ENCODE measurements at places on chromosomes 12 and 14. TPM values are rescaled to one million over a fixed set of nuclear protein-coding genes. Genes with fewer than 3 reads are reported as not detected.

- H3K36me3 ChIP-seq, result no peaks in the 10 kb centered on the region
- peaks cover 8% of the 10 kb centered on the region for H3K27me3 ChIP-seq
- H3K27ac ChIP-seq, result no peak overlapping the region
Observed at GRCh38 chr12:26273811-26274210, 78.4 kb downstream of the SSPN start.

DNA sequence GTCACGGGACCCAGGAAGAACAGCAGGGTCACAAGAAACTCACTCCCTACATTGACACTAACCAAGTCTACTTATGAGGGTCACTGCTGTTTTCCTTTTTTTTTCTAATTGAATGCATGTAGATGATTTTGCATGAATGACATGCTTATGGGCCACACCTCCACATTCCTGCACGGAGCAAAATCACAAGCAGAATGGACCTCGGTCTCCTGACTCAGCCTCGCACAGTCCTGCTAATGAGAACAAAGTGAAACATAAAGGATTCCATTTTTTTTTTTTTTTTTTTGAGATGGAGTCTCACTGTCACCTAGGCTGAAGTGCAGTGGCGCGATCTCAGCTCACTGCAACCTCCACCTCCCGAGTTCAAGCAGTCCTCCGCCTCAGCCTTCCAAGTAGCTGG is 12.3 kb downstream of the SCARB1 start:
- H3K27me3 ChIP-seq, result peaks cover 10% of the 10 kb centered on the region
- H3K36me3 ChIP-seq, result peaks cover 6% of the 10 kb centered on the region
- no peak overlapping the region for H3K27ac ChIP-seq
- no peak for DNase-seq
- H3K4me3 ChIP-seq, result no peak overlapping the region
- peaks cover 18% of the 10 kb centered on the region for H3K4me1 ChIP-seq

DNA sequence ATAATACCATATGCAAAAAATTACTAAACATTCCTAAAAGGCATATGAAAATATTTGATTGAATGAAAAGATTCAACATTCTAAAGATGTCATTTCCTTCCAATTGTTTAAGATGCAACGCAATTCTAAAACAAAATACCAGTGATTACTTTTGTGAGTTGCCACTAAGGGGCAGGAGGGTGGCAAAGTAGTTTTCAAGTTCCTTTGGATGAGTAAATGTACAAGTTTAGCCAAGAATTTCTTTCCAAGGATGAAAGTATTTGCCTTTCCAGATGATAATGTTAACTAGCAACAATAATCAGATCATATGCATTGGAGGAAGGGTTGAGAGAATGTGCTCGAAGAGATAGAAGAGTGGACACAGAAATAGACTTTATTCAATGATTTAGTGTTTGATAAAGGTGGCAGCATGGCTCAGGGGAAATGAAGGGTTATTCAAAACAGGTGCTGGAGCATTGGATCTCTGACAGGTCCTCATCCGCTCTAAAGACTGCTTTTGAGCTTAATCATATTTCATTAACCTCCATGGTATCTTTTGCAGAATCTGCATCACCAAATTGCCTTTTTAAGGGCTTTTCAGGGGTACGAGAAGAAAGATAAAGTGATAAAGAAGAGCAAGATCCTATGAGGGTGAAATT is 678.5 kb upstream of the TBX3 start:
- no peaks in the 10 kb centered on the region for H3K4me1 ChIP-seq
- H3K27ac ChIP-seq, result no peak overlapping the region
- H3K27me3 ChIP-seq, result no peaks in the 10 kb centered on the region
- no peaks in the 10 kb centered on the region for H3K36me3 ChIP-seq
- no peak overlapping the region for H3K4me3 ChIP-seq

- H3K4me1 ChIP-seq, result no peaks in the 10 kb centered on the region
- no peaks in the 10 kb centered on the region for H3K36me3 ChIP-seq
- H3K4me3 ChIP-seq, result no peak overlapping the region
- no peaks in the 10 kb centered on the region for H3K27me3 ChIP-seq
- H3K27ac ChIP-seq, result no peak overlapping the region
Observed at GRCh38 chr14:42378274-42378673, 771.6 kb downstream of the LRFN5 start.

The WDHD1 gene
- total RNA-seq, result 2.7 TPM

Measured in T-helper 17 cell (primary cell).